NCI-H2029 treated with DMSO at 0.1 percent for 48 hours (cell line): ENCODE measurements at places on chromosomes 2 and 18.

GRCh38 chr2:143192716-143193115, 63.5 kb downstream of the ARHGAP15 start:
- no peak for DNase-seq

- no peak for DNase-seq
Measured at GRCh38 chr2:38533180-38533579, 69.5 kb downstream of the HNRNPLL start.

DNA sequence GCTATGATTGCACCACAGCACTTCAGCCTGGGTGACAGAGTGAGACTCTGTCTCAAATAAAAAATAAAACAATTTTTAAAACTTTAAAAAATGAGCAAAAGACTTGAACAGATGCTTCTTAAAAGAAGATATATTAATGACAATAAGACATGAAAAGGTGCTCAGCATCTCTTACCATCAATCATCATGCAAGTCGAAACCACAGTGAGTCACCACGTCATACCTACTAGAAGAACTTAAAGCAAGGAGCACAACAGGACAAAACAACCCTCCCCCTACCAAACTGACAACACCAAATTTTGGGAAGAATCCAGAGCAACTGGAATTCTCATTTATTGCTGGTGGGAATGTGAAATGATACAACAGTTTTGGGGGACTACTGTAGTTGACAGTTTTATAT, 251.6 kb downstream of the BCL2 start:
- DNase-seq: no peak

- no peak for DNase-seq
Measured at GRCh38 chr18:50737127-50737526, 82.7 kb downstream of the MRO start.

- peak; percentile 60 for DNase-seq
Measured at GRCh38 chr2:1227274-1227900, 185.9 kb upstream of the TPO start.

- no peak for DNase-seq
Measured at GRCh38 chr18:70693246-70693645, 404.4 kb downstream of the SOCS6 start.

GRCh38 chr2:34403512-34403911, 804.4 kb upstream of the FAM98A start:
- DNase-seq: no peak

DNA sequence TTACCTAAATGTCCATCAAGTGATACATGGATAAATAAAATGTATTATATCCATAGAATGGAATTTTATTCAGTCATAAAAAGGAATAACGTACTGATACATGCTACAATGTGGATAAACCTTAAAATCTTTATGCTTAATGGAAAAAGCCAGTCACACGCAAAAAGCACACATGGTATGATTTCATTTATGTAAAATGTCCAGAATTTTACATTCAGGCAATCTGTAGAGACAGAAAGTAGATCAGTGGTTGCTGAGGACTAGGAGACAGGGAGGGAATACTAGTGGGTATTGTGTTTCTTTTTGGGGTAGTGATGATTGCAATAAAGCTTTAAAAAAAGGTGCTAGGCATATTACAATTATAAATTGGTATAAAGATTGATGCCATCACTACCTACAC, 30.7 kb upstream of the CD302 start:
- DNase-seq: no peak

DNA sequence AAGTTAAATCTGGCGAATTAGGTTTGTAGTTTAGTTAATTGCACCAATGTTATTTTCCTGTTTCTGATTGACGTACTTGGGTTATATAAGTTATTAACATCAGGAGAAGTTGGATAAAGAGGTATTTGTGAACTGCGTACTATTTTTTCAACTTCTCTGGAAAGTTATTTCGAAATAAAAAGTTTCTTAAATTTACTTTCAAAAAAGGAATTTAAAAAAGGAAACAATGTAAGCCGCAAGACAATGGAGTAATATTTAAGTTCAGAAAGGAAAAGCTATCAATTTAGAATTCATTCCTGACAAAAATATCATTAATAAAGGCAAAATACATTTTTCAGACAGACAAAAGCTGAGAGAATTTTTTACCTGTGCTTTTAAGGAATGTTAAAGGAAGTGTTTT, 47.7 kb downstream of the RAB10 start:
- DNase-seq: no peak

- DNase-seq: no peak
Measured at GRCh38 chr2:171822525-171823322, 71.3 kb downstream of the SLC25A12 start.

DNA sequence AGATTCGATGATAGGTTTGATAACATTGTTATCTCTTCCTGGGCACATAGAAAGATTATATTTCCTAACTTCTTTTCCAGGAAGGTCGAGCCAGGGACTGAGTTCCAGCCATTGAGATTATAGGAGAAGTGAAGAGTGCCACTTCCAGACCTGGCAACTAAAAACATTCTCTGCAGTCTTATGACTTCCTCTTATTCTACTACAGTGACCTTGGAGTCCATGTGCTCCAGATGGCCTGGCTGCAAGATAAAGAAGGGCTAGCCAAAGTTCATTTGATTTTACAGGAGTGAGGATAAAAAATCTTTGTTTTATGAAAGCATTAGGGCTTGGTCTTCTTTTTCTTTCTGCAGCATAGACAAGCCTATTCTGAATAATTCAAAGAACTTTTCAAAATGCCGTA, 363.0 kb downstream of the FSIP2 start:
- DNase-seq: no peak

DNA sequence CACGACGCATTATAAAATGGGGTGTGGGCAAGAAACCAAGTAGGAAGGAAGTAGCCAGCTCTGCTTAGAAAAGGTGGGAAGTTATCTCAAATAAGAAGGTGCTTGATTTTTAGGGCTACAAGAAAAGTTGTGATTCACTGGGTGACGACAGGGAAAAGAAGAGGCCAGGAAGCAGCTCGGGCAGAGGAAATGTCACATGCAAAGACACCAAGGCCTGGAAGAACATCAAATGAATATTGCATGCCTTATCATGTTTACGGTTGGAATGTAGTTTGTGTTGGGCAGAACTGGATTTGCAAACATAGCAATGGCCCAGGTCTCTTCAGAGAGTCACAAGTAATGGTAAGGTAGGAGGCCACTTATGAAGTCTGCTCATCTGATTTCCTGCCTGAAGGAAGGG, 610.6 kb downstream of the IRS1 start:
- no peak for DNase-seq

- no peak for DNase-seq
Measured at GRCh38 chr2:1744446-1745170, at the start of gene PXDN. PXDN (minus strand) TSS chr2:1744515; CDS start chr2:1744455, 60 bp downstream.

DNA sequence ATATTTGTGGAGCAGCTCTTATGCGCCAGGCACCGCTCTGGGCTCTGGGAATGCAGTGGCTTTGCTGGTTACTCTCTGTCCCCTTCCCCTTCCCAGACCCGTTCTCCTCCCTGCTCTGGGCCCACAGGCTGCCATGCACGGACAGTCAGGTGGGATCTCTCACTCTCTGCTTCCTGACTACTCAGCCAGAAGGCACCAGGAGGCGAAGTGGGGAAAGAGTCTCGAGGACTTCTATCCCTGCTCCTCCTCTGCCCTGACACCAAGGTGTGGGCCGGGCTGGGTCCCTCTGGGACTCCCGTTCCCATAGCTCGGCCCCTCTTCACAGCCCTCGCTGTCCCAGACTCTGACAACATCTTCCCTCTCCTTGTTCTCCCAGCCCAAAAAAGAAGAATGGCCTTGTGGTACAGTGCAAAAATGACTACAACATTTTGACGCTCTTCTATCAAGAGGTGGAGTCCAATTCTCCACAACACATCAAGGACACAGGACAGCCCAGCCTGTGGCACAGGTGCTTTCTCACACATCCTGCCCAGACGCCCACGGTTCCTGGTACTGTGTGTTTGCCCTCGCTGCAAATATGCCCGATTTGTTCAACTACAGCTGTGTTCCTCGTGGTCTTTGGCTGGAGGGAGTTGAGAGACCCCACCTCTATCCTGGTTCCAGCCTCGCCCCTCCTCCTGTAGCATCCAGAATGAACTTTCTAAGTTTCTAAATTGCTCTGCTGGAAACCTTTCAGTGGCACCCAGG, 14.0 kb upstream of the DUSP2 start:
- DNase-seq: no peak

GRCh38 chr2:16215902-16216557, 275.7 kb downstream of the MYCN start:
- DNase-seq: no peak
